GM12892 (cell line): ENCODE measurements at places on chromosomes 5 and 9.

GRCh38 chr5:105428451-105429380 is 1866.1 kb upstream of the NUDT12 start:
- DNase-seq = no peak

- no peak for DNase-seq
These were observed 65.0 kb downstream of the IRX2 start for GRCh38 chr5:2686321-2687124.

GRCh38 chr5:138663009-138663408 is 87.8 kb upstream of the HSPA9 start:
- DNase-seq = no peak

- DNase-seq = no peak
These were observed 95.7 kb upstream of the SHB start for GRCh38 chr9:38164659-38165221.

GRCh38 chr9:133938086-133938485 is 54.0 kb downstream of the VAV2 start:
- no peak for DNase-seq

DNA sequence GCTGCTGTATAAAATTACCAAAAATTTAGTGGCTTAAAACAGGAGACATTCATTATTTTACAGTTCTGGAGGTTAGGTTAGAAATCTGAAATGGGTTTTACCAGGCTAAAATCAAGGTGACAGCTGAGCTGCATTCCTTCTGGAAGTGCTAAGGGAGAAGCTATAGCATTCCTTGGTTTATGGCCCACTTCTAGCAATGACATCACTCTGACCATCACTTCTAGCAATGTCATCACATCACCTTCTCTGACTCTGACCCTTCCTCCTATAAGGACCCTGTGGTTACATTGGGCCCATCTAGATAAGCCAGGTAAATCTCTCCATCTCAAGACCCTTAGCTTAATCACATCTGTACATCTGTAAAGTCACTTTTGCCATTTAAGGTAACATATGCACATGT is 366.1 kb downstream of the EFNA5 start:
- no peak for DNase-seq

GRCh38 chr5:35884773-35885172 is 28.1 kb downstream of the IL7R start:
- no peak for DNase-seq

GRCh38 chr5:78597068-78597973 is 51.3 kb downstream of the LHFPL2 start:
- DNase-seq = no peak

- no peak for DNase-seq
These were observed at the start of gene CD14 for GRCh38 chr5:140633021-140633471. CD14 (minus strand) TSS chr5:140633175; CDS start chr5:140633071, 104 bp downstream.

- DNase-seq = no peak
These were observed 101.5 kb downstream of the SPATA31D1 start for GRCh38 chr9:82090046-82090445.

DNA sequence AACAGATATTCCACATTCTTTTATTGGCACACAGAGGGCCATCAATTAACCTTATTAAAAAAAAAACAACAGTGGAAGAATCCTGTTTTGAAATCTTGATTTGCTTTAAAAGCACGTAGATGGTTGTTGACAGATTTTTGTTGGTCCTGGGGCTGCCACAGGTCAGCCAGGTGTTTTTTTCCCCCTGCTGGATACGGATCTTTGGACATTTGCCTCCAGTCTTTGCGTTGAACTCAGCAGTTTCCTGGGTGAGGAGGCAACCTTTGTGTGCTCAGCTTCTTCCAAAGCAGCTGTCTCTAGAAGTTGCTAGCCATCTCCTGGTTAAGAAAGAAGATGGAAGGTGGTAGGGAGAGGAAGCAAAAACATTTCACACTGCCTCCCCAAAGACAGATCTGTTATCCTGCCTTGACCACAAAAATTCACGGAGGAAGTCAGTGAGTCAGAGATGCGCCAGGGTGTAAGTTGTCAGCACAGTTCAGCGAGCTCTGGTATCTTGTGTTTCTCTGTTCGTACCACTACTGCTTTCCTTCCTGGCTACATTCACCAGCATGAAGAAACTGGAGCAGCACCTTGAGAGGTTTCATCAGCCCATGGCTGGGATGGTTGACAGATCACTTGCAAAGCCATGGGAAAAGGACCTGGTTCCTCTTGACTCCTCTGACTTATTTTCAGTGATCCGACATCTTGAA is 207.3 kb downstream of the ARHGAP26 start:
- DNase-seq = no peak

GRCh38 chr5:81838307-81838906 is 87.5 kb upstream of the SSBP2 start:
- DNase-seq = no peak

DNA sequence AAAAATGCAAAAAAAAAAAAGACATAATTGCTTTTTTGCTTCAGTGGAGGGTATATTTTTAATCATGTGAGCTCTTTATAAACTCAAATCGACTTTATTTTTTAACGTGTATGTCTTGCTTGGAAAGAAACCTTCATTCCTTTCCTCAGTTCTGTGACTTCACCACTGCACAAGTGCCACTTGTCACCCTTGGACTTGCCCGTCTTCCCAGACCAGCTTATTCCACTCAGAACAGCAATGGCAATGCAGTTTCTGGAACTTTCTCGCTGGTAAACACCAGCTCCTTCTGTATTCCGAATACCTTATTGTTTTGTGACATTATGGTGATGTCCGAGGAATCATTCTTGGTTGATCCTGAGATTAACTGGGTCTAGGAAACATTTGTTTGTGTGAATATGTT is 440.5 kb upstream of the ADAMTS16 start:
- no peak for DNase-seq

- no peak for DNase-seq
These were observed 30.2 kb upstream of the CEP72 start for GRCh38 chr5:581941-582340.

- no peak for DNase-seq
These were observed 140.4 kb downstream of the ESM1 start for GRCh38 chr5:54844905-54845566.

DNA sequence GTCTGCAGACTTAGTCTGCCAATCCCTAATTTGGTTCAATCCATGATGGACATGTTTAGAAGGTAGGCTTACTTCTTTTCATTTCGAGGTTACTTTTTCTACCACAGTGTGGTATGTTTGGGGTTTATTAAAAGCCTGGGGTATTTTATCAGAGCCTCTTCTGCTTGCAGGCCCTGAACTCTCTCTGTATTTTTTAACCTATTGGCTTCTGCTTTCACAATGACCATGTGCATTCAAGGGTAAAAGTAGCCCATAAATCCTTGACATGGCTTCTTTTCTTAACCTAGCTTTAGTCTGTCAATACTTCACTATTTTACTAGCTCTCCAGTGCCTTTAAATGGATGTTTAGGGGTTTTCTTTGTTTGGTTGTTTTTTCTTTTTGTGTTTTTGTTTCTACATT is 286.6 kb downstream of the FER start:
- DNase-seq = no peak

DNA sequence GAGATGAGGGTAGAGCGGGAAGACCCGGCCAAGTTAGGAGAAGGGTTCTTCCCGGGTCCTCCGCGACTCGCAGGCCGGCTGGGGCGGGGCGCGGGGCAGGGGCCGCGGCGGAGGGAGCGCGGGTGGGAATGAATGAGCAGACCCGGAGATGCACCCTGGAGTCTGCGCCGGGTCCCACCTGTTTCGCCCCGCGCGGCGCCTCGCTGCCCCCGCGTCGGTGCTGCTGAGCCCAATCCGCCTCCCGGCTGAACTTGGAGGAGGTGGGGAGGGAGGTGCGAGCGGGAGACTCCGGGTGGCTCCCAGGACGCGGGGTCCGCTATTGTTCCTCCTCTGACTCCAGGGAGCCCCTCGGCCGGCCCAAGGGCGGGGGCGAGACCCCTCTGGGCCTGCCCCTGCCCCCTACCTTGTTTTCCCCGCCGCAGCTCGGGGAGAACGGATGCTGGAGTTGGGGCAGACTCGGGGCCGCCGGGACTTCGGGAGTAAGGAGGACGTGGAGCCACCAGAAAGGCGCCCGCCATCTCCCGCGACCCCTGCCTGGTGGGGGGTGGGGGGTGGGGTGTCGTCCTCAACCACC is 659 bp downstream of the RAI14 start:
- DNase-seq = peak; percentile 22

DNA sequence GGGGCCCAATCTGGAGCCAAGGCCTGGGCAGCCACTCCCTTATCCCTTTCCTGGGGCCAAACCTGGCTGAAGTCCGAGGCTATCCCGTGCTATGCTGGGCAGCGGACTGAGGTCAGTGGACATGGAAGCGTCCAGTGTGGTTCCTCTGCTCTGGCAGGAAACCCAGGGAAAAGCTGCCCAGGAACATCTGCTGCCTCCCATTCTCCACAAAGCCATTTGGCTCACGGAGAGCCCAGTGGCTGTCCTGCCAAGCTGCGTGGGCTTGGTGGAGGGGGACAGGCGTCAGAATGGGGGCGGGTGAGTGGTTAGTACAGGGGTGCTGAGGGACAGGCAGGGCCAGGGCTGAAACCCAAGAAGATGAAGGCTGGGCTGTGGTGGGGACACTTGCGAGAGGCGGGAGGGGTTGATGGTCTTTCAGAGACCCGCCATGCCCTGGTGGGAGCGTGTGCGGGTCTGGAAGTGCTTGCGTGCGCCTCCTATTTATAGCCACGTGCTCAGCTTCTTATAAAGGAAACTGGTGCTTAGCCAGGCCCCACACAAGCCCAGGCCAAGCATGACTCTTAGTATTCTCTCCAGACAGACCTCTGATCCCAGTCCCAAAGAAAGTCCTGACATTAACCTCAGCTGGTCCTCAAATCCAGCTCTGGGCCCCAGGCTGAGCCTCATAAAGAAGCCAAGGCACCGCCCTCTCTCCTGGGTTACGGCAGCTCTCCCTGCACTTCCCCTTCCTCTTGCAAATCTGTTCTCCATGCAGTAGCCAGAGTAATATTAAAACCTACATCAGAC is 9.4 kb upstream of the SLC6A7 start:
- no peak for DNase-seq

DNA sequence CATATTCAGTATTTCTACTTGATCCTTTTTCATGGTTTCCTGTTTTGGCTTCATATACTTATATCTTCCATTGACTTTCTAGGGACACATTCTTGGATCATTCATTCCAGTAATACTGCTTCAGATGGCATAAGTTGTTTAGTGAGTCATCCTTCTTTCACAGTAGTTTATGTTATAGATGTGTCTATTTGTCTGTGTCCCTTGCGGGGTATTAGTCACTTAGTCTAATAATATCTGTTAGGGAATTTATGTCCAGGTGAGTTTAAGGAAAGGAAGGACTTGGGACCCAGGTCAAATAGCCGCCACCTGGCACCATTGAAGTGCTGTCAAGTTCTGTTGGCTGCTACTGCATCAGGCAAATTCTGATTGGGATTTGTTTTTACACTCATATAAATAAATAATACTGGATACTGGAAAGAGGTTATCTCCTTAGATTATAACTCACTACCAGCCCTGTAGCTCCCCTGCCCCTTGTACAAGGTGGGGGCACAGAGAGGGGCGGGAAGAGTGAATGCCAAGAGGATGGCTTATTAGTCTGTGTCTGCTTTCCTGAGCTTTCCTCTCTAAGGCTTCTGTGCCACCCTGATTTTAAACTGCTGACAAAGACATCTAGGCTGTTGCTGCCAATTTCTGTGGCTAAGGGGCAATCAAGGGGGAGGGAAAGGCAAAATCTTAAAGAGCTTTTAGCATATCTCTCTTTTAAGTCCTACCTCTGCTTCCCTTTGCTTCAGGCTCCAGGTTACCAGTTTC is 64.9 kb downstream of the CDC42SE2 start:
- no peak for DNase-seq

DNA sequence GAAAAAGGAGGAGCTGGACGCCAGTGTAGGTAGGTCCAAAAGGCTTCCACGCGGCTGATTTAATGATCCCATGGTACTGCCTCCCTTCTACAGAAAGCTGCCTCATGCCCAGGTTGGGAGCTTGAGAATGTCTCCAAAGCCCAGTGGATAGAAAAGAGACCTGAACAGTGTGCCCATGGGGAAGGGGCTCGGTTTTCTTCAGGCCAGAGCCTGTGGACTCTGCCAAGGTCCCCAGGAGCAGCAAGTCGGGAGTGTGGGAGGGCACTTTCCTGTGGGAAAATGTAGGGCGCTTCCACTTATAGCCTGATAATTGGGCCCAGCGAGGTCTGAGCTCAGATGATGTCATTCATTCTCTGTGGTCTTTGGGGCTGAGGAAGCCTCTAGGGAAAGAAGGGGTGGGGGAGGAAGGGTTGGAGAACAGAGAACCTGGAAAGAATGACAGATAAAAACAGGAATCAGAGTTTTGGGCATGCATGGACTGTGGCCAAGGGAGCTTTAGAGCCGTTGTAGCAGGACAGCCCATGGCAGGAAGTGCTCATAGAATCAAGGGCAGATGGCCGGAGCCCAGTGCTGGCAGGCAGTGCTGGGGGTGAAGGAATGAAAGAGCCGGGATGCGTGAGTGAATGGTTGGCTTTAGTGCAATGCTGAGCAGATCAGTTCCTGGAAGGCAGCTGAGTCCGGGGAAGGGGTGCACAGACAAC is 42.5 kb upstream of the SH3PXD2B start:
- DNase-seq = no peak

GRCh38 chr9:93009337-93010015 is 49.0 kb upstream of the SUSD3 start:
- DNase-seq = no peak

GRCh38 chr5:118965890-118966289 is 22.5 kb downstream of the DTWD2 start:
- DNase-seq = no peak

- DNase-seq = no peak
These were observed 100.3 kb upstream of the ELAVL2 start for GRCh38 chr9:23926368-23926767.

DNA sequence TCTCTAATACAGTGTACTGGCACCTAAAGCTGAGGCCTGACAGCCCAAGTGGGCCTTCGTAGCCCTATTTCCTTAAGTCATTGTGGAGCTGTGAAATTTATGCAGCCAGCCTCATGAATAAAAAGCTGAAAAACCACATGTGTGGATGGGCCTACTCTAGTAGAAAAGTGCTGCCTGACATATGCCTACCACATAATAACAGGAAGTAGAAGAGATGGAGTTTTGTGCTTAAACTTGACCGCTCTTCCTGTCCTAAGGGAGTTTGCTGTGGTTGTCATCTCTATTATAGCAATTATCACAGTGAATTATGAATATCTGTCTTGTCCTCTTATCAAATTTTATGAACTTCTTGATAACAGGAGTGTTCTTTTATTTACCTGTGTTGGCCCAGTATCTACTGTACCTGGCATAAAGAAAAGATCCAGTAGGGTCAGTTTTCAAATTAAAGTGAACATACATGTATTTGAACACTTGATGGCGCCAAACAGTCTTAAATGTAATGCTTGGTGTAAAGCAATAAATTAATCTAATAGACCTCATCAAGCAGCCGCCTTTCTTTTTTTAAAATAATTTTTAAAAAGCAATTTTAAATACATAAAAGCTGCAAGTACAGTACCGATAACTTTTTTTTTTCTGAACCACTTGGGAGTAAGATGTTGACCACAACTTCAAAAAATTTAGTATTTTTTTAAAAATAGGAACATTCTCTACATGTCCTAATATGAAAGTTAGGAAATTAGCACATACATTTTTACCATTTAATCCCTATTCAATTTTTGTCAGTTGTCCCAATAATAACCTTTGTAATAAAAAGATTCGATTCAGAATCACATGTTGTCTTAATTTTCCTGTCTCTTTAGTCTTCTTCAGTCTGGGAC is 51.0 kb downstream of the FKTN start:
- no peak for DNase-seq
